ENCODE measurements at places on chromosomes 5 and 9.

GRCh38 chr5:76074487-76075065 lies 8.6 kb upstream of the SV2C start:
- DNase-seq = no peak

- DNase-seq = no peak
Measured at GRCh38 chr9:92592946-92593861, 57.4 kb upstream of the ECM2 start.

GRCh38 chr5:122352331-122352730 lies 40.3 kb downstream of the SNCAIP start:
- DNase-seq = no peak

- DNase-seq = no peak
Measured at GRCh38 chr5:76556511-76557221, 66.5 kb downstream of the F2RL2 start.

DNA sequence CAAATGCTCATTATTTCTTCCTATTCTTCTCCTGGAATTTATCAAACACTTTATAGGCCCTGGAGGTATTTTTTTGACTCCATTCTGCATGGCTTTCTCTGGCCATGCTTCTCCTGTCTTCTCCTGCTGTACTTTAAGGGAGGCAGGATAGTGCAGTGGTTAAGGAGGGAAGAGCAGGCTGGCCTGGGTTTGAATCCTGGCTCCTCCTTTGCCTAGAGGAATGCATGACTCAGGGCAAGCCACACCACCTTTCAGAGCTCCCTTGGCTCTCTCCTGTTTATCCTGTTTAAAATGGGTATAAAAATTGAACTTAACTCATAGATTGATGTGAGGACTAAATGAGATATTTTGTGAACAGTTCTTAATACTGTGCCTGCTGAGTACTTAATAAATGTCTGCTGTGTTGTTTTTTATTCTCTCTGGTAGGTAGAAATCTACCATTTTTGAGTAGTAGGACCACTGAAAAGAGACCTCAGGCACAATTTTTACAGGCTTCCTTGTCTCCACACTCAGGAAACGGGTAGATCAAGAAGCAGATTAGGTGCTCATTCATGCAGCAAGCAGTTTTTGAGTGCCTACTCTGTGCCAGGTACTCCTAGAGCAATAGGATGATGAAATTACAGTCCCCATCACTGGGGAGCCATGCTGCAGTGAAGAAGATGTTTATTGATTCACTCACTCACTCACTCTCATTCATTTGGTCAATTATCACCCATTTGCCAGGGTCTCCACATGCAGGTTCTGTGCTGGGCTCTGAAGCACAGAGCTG lies 32.7 kb upstream of the ARAP3 start:
- DNase-seq = no peak

GRCh38 chr9:103707181-103707580 lies 386.9 kb upstream of the SMC2 start:
- no peak for DNase-seq

DNA sequence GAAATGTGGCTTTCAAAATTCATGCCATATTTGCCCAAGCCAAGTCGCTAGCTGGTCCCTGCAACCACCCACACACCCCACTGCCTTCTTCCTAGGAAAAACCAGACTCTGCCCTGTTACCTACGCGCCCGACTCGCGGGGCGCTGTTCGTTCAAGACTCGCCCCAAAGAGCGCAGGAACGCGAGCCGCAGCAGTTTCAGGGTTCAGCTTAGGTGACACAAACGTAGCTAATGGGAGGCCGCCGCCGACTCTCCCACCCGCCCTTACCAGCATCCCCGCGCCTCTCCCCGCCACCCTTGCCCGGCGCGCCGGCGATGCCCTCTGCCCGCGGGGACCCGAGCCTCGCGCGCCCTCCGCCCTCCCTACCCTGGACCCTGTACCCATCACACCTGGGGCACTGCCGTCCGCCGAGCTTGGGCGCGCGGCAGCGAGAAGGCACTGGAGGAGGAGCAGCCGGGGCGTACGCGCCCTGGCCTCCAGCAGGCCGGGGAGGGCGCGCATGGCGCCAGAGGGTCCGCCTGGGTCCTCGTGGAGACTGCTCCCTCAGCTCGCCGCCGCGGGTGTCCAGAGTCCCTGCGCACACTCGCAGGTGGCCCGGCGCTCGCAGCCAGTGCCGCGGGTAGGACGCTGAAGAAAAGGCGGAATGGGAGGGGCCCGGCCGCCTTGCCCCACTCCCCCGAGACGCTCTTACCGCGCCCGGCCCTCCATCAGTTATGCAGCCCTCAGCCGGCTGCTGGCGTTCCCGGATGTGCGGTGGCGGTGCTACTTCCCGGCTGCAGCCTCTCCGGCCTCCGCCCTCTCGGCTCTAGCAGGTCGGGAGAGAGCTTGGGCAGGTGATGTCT lies at the start of gene EMB:
EMB (minus strand) TSS at position 638 of the 842 bp plus-strand sequence; CDS start at position 501, 137 bp downstream.
- peak; percentile 68 for DNase-seq

DNA sequence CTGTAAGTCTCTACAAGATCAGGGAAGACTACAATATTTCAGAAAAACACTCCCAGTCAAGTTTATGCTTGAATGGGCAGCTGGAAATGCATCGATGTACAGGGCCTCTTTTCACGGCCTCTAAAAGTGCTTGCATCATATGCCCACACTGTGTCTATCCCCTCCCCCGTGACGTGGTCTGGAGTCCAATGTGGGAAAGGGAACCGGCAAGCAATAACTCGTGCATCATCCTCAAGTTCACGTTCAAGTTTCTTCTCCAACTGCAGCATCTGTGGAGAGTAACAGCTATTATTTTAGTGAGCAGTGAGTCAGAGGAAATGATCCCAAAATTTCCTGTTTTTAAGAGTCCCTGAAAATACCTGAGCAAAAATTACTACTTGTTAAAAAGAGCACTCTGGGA lies 22.3 kb downstream of the ATPSCKMT start:
- no peak for DNase-seq

- no peak for DNase-seq
Measured at GRCh38 chr5:116305899-116306298, 221.1 kb downstream of the COMMD10 start.

GRCh38 chr5:151541571-151541970 lies 49.6 kb downstream of the FAT2 start:
- DNase-seq = no peak

- DNase-seq = no peak
Measured at GRCh38 chr9:71446106-71446472, 322.2 kb downstream of the CEMIP2 start.

DNA sequence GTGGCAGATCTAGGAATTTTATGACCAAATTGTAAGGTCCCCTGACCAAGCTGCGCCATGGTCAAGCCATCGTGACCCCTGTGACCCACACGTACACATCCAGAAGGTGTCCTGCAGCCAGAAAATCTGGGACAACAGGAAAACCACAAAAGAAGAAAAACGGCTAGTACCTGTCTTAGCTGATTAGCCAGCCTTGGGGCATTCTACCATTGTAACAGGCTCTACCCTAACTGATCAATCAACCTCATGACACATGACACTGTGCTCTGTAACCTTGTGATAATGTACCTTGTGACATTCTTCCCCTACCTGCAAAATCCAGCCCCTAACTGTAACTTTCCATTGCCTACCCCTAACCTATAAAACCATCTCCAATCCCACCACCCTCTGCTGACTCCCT lies 43.6 kb downstream of the SPTLC1 start:
- DNase-seq = no peak

GRCh38 chr9:36204906-36205547 lies 14.3 kb downstream of the CLTA start:
- DNase-seq = no peak

DNA sequence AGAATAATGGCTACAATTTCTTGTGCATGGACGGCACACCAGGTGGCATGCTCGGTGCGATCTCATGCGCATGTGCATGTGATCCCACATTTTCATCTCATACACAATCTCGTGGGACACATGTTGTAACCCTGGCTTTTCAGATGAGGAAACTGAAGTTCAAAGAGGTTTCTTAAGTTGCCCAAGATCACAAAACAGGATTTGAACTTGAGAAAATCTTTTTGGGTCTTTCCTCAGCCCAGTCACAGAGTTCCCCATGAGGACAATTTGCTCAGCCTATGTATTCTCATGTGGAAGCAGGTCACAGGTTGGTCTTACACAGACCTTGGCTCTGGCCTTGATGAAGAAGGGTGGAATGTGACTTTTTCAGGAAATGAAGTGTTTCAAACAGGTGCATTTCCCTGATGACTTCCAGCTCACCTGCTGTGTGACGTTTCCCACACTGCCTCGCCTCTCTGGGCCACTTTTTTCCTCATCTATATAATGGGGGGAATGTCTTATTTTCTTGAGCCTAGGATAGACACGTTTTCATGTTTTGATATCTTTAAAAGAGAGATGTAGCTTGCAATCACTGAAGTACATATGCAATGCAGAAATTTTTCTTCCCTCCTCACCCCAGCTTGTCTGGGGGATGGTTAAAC lies 7.1 kb upstream of the ORM1 start:
- no peak for DNase-seq

DNA sequence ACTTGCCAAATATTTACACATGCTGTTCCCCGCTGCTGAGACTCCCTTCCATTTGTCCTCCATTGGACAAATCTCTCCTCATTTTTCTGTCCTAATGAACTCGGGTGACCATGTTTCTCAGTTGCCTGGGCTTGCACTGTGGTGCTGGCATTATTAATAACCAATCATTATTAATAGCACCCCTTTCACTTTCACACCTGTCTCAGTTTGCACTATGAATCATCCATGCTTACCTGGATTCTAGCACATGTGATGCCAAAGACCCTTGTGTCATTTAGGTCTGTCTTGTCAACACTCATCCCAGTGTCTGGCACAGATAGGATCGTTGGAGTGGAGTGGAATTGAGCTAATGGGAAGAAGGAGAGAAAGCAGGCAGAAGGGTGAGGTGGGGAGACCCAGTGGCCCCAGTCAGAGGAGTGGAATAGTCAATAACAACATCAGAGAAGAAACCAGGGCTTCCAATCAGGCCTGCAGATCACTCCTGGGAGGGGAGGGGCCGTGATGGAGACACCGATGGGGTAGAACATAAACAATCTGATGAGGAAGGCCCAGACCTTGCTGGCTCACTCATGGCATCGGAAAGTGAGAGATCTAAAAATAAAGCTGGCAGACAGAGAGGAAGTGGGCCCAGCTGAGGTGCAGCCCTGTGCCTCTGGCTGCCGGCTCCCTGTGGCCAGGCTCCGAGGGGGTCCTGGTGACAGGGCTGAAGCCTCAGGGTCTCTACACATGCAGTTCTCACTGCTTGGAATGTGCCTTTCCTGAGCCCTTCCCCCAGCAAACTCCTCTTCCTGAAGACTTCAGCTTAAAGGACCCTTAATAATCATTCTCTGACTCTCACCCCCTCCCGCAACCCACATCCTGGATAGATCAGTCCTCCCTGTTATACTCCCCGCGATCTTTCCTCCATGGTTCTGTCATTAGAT lies 33.5 kb upstream of the CRB2 start:
- DNase-seq = peak; percentile 31

GRCh38 chr9:97710356-97711222 lies 13.4 kb upstream of the XPA start:
- no peak for DNase-seq

GRCh38 chr9:88684046-88684445 lies 149.1 kb downstream of the NXNL2 start:
- DNase-seq = no peak

DNA sequence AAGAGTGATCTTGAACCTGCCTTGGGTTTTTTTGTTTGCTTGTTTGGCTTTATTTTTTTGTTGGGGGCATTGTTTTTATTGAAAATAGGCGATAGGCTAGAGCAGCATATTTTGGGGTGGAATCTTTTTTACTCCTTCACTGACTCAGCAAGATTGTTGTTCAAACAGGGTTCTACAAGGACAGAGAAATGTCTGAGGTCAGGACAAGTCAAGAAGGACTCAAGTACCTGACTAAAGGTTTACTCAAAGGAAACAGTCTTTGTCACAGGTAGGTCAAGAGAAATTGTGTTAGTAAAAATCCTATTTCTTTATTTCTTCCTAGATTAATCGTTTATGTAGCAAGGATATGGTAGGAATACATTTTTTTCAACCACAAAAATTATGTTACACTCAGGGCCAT lies 1564.0 kb upstream of the CDH9 start:
- no peak for DNase-seq

DNA sequence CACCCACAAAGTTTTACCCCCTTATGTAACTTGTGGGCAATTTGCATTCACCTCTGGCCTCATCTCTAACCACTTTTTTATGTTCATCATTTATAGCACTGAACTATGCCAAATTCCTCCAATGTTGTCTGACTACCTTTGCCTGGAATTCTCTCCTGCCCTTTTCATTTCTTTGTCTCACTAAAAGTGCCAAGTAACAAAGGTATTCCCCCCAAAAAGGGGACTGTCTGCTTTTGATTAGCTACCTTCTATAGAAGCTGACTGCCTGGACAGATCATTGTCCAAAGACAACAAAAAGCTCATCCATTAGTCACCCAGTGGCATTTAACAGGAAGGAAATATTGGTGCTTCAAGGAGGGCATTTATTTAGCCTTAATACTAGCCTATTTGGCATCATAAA lies 189.9 kb upstream of the VCAN start:
- DNase-seq = no peak

- no peak for DNase-seq
Measured at GRCh38 chr5:172097356-172097755, 90.7 kb downstream of the STK10 start.

- DNase-seq = no peak
Measured at GRCh38 chr5:43589310-43589709, 13.7 kb upstream of the NNT start.

DNA sequence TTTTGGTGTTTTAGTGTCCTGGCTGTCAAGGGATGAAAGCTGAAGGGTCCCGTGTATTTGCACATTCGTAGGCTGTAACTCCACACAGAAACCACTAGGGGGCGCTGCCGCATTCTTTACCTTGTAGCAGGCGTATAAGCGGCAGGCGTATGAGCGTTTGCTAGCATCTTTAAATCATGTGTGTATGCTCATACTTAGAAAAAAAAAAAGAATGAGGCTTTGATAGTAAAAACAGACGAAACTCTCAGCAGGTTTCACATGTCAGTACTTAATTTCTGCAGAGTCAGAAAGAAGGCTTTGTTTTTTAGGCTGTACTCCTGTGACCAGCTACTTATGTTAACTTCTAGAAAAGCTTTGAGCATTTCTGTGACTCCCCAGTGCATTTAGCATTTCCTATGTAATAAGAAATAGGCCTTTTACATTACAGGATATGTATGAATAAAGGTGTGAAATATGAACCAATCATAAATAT lies 218.8 kb upstream of the ADAMTSL1 start:
- DNase-seq = peak; percentile 27

DNA sequence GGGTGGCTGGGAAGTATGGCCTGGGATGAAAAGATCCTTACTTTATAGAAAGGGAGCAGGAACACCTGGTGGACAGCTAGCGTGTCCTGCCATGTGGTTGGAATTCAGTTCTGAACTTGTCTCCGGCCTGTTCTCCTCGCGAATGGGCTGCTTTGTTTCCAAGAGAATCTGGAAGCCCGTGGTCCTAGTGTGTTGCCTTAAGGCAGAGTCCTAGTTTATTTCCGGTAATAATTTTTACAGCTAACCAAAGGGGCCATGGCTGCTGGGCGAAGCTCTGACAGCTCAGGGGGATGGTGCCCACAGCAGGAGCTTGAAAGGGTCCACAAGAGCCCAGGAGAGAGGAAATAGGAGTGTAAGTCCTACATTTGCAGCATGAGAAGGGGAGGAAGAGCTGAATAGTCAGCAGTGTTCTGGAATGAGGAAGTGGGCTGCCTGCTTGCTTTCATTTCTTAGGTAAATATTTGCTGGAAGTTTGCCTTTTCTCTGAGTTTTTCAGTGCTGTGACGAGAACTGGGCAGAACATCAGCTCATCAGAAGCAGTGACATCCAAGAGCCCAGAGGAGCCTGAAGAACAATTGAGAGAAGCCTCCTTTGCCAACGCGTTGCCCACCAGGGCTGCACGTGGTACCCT lies 13.1 kb upstream of the IGFBPL1 start:
- DNase-seq = no peak

GRCh38 chr5:137651022-137651421 lies 84.9 kb downstream of the KLHL3 start:
- no peak for DNase-seq

- no peak for DNase-seq
Measured at GRCh38 chr5:93723681-93724080, 17.7 kb downstream of the POU5F2 start.

All from stimulated activated CD8-positive, alpha-beta memory T cell treated with anti-CD3 and anti-CD28 coated beads, Interleukin-4, amount 100 ng/mL, for 1 hour (primary cell).